ENCODE measurements at places on chromosomes 12 and 14.

- DNase-seq: no peak
Measured at GRCh38 chr14:92973261-92973797, 50.4 kb downstream of the CHGA start.

- no peak for DNase-seq
Measured at GRCh38 chr12:24760162-24760561, 188.7 kb downstream of the BCAT1 start.

DNA sequence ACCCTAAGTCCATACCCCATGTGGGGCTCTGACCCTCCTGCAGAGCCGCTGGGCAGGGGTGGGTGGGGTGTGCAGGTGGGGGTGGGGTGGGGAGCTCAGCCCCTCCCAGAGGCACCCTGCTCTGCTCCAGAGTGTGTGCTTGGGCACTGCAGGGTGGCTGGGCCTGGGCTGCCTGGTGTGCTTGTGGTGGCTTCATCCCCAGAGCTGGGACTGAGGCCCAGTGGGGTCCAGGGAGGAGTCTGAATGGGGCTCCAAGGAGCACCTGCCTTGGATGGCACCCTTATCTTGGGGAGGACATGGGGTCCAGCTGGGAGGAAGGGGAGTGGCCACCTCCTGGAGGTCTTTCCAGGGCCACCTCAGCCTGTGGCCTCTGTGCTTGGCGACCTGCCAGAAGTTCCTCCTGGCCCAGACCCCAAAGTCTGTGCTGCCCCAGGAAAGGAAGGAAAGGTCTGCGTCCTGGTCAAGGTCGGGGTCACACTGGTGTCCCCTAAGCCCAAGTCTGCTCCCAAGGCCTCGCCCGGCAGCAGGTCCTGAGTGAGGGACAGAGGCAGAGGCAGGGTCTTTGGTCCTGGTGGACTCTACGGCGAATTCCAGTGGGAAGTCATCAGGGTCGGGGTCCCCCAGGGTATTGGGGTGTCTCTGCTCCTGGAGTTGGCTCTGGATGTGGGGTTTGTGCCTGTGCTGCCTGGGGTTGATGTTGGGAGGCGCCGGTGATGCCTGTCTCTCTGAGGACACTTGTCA, 373.4 kb downstream of the TMEM121 start:
- no peak for DNase-seq

DNA sequence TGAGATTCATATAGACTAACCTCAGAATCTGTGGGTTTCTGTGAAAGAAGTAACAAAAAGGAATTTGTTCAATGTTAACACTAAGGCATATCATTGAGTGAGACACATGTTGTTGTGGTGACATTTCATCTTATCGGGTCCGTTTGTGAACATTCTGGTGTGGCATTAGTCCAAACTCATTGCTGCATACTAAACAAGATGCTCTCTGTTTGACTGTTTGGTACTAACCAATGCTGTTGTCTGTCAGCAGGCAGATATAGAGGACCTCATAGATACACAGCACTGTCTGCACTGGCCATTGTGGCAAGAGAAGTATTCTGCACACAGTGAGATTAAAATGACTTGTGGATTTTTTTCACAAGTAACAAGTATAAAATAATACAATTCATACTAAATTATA, 41.2 kb downstream of the SLC25A21 start:
- no peak for DNase-seq

DNA sequence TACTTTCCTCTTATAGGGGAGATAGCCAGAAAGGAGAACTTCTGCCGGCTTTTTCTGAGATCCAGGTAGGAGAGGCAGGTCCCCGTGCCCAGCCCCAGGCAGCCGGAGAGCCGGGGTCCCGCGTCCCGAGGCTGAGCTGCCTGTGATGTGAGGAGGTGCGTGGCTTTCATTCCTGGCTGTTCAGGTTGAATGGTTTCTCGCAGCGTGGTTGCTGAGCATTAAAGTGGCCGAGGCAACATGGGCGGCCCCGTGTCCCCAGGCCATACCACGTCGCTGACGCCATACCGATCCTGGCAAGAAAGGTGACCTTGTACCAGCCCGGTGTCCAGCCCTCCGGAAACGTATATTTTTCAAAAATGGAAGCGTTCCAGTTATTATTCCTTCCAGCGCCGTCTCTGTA, 116.7 kb upstream of the MYL2 start:
- no peak for DNase-seq

- DNase-seq: no peak
Measured at GRCh38 chr12:80242321-80242720, 143.0 kb downstream of the OTOGL start.

- DNase-seq: no peak
Measured at GRCh38 chr12:24488091-24488596, 460.8 kb downstream of the BCAT1 start.

- DNase-seq: no peak
Measured at GRCh38 chr14:78340250-78340649, 170.1 kb downstream of the NRXN3 start.

GRCh38 chr12:123723765-123724164, 11.6 kb downstream of the ATP6V0A2 start:
- no peak for DNase-seq

- peak; percentile 44 for DNase-seq
Measured at GRCh38 chr12:115752913-115753726, 524.4 kb downstream of the MED13L start.

DNA sequence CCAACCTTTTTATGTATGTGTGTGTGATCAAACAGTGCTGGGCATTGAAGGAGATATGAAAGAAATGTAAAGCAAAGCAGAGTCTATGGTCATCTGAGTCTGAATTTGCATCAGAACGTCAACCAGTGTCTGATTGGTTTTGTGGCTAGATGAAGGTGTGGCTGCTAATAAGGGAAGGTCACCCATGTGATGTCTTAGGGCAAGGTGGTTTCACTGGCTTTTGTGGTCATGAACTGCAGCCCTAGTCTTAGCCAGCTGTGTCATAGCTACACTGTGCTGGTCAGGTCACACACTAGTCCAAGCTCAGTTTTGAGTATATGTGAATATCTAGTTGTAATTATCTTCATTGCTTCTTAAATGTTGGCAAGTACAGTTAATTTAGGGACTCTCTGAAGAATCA, 105.8 kb downstream of the TGFB3 start:
- DNase-seq: no peak

GRCh38 chr14:98226411-98226810, 1045.6 kb downstream of the BCL11B start:
- DNase-seq: no peak

- DNase-seq: no peak
Measured at GRCh38 chr14:100222224-100223093, 16.5 kb upstream of the YY1 start.

DNA sequence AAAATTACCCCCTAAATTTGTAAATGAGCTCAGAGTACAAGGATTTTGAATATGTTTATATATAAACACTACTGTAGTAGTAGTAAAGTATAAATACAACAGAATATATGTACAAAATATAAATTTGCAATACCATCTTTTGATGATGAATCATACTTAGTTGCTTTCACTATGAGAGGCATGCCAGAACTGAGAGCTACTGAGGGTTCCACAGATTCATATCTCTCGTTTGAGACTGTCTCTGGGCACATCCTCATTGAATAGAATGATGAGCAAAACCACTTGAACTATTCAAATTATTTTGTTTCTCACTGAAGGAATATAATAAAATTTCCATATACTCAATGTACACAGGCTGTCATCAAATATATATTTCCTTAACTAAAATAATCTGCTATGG, 417.6 kb downstream of the NAV3 start:
- no peak for DNase-seq

- DNase-seq: no peak
Measured at GRCh38 chr12:21502164-21502496, 541 bp downstream of the GOLT1B start.

DNA sequence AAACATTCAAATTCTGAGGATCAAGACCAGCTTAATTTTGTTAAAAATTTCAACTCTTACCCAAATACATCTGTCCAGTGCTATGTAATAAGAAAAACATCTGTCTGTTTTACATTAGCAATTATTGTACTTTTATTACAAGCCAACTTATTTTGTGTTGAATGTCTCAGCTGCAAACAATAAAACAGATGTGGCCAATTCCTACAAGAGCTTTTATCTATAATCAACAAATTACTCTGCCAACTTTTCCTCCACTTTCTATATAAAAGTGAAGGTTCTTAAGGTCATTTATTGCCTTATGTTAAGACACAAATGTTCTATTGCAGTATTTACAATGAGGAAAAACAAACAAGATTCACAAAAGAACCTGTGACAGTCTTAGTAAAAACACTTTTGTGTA, 72.7 kb downstream of the NOVA1 start:
- no peak for DNase-seq

GRCh38 chr14:73231981-73232851, 5.1 kb upstream of the PAPLN start:
- no peak for DNase-seq

GRCh38 chr14:89699071-89699470, 255.5 kb downstream of the EFCAB11 start:
- DNase-seq: no peak

- no peak for DNase-seq
Measured at GRCh38 chr14:77151918-77152588, 10.5 kb upstream of the ZDHHC22 start.

GRCh38 chr12:9133216-9133916, 17.6 kb upstream of the A2M start:
- DNase-seq: peak; percentile 51

- DNase-seq: no peak
Measured at GRCh38 chr12:68743356-68743755, 2.6 kb upstream of the SLC35E3 start.

- DNase-seq: no peak
Measured at GRCh38 chr12:101878243-101878821, 952 bp downstream of the DRAM1 start.

GRCh38 chr12:131893605-131894312, 663 bp upstream of the ULK1 start:
- no peak for DNase-seq

DNA sequence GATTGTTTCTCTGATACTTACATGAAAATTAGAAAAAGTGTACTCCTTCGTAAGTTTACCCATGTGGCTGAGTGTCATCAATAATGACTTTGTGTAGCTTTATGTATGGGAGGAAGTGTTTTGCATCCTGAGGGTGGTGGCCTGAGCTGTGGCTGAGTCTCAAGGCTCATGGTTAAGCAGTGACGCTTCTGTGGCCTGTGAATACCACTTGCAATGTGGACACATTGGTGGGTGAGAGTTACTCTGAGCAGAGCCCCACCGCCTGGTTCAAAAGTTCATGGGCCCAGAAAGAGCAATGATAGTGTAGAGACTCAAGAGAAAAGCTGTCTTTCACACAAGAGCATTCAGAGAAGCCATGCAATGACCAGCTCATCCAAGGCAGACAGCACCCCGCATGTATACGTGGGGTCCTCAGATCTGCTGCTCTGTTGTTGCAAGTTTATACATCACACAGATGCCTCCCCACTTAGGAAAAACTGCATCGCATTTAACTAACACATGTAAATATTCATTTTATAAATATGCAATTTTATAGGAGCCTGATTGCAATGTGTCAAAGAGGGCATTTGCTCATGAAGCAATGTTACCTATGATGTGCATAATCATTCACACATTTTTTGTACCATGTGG, 55.1 kb upstream of the FRMD6 start:
- DNase-seq: no peak

- no peak for DNase-seq
Measured at GRCh38 chr12:124028555-124028925, 55.5 kb downstream of the ZNF664 start.

- DNase-seq: no peak
Measured at GRCh38 chr12:31488737-31489338, 102.1 kb downstream of the DENND5B start.

DNA sequence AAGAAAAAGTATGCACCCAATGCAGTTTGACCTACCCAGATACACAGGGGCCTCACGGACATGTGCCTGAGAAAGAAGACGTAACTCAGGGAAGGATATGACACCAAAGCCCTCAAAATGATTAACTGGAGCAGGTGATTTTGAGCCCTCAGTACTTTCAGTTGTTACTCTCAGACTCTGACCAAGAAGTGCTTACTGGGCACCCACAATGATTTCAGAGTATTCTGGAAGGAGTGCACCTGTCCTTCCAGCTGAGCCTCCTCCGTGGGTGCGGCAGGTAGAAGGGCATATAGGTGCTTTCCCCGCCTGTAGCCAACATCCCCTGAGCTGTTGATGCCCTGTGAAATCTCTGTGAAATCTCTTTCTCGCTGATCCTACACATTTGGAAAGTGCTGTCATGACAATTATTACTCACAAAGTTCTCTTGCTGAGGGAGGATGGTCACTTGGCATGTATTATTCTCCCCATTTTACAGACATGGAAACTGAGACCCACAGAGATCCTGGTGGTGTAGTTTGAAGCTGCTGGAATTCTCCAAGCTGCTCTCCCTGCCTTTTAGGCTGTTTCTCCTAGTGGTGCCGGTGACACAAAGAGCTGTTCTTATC, 154.3 kb upstream of the CCND2 start:
- DNase-seq: no peak

GRCh38 chr12:76896274-76896673, 17.5 kb upstream of the CSRP2 start:
- no peak for DNase-seq

DNA sequence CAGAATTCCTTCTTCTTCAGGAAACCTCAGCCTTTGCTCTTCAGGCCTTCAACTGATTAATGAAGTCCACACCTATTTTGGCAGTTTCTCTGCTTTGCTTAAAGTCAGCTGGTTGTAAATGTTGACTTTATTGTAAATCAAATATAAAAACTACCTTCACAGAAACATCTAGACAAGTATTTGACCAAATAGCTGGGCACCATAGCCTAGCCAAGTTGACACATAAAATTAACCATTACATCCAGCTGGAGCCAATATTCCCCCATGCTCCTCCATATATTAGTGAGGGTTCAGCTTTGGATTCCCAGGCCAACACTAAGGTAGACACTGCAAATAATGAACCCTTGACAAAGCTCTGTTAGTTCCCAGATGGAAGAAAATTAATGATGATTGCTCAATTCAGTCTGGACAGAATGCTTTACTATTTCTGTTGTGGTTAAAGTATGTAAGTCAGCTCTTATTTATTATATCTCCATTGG, 125.5 kb downstream of the ZFP36L1 start:
- DNase-seq: no peak

GRCh38 chr14:31660728-31661127, 99.5 kb downstream of the NUBPL start:
- DNase-seq: no peak

GRCh38 chr12:26287671-26288381, 92.5 kb downstream of the SSPN start:
- DNase-seq: peak; percentile 33

DNA sequence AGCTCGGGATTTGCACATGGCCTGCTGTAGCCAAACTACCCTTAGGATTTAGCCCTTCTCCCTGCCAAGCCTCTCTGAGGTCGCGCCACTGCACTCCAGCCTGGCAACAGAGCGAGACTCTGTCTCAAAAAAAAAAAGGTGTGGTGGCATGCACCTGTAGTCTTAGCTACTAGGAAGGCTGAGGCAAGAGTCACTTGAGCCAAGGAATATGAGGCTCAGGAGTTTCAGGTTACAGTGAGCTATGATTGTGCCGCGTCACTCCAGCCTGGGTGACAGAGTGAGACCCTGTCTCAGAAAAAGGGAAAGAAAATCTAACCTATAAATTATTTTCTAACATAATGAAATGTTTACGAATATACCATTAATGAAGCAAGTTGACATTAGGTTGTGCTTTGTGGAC, 29.7 kb downstream of the ESRRB start:
- no peak for DNase-seq

- DNase-seq: no peak
Measured at GRCh38 chr12:50082644-50083043, 2.5 kb upstream of the SMARCD1 start.
